ENCODE measurements at places on chromosomes 11 and 22. TPM values are rescaled to one million over a fixed set of nuclear protein-coding genes. Genes with fewer than 3 reads are reported as not detected.

- no peak for DNase-seq
Observed at GRCh38 chr11:46850829-46851380, 4.8 kb upstream of the CKAP5 start.

DNA sequence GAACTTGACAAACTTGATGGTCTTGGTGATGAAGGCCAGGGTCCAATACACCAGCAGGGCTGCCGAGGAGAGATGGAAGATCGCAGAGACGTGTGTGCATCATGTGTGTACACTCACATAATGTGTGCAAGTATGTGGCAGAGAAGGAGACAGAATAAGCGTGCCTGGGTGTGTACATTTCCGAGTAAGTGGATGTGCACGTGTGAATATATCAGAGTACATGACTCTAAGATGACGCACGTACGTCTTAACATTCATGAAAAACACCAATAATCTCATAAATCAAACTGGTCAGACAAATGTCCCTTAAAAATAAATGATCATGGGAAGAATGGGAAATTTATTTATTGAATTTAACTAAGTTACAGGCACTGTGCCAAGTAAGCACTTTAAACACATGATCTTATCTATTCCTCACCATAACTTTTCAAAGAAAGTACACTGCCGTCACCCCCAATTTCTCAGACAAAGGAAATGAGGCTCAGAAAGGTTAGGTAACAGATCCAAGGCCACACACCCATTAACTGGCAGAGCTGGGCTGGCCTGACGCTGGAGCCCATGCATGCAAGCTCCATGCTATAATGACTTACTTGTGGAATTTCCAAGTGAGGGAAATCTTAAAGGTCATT, 13.0 kb downstream of the ABCC8 start:
- no peak for DNase-seq

- no peak for DNase-seq
Observed at GRCh38 chr11:128695539-128696221, 1.8 kb downstream of the FLI1 start.

DNA sequence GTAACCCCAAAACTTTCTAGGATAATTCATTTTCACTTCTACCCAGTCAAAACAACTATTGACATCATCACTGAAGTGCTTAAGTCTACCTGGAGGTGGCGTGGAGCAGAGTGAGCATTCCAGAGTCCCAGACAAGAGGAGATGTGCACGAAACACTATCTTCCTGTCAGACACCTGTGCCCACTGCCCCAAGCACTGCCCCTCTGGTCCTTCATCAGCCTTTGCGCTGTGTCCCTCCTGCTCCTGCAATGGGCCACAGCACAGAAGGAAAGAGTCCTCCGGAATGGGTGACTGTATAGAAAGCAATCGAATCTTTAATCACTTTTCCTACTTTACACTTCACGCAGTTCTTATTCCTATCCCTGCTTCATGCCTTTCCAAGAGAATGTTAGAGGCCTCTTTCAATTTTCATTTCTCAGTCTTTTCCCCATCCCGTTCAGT, 512 bp upstream of the GRIA4 start:
- no peak for DNase-seq

DNA sequence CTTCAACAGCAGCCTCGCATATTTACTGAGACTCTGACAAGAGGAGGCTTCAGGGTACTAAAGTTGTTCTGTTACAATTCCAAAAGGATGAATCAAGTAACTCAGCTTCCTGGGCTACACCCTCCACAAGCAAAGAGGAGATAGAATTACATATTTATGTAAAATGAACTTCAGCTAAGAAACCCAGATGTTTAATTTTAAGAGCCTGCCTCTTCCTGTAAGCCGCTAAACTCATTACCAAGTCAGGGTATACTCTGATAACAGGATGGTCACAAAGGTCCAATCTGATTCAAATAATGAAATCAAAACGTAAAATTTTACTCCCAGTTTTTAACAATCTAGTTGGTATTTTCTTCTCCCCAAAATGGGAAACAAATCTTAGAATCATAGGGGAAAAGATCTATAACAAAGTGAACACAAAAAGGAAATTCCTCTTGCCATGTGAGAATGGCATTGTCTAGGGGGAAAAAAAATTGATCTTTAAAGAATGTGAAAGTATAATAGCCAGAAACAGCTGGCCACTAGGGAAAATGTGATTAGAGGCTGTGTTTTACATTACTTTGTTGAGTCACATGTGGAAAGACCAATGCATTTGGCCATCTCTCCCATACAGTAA, 30.9 kb downstream of the CHEK2 start:
- no peak for DNase-seq

DNA sequence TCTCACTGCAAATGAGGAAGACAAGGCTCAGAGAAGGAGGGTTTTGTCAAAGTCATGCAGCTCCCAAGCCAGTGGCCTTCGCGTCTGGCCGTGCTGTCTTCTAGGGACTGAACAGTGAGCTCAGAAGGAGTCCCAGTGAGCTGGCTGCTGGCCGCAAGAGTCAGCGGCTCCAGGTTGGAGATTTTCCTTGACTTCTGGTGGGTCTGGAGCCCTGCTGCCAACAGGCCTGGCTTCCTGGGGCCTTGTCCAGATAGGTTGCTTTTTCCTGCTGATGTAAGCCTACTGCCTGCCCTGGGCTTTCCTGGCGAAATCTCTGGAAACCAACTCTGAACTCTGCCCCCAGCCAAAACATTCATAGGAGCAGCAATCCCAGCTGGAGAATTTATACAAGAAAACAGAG, 272.7 kb upstream of the CADM1 start:
- no peak for DNase-seq

GRCh38 chr11:104433751-104434150, 269.8 kb upstream of the PDGFD start:
- no peak for DNase-seq

DNA sequence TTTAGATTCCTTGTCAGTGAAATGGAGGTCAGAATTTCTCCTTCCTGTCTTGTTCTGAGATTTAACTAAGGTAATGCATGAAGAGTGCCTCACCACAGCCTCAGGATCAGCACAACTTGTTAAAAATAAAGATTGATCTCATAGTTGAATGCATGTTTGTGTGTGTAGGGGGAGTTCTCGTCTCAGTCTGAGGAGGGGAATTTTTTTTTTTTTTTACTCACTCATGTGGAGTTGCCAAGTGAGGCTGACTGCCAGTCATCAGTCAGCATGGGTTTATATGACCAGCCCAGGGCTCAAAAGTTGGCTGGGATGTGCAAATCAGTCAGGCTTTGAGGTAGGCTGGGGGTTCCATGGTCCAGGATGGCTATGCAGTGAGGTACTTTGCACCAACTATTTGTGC, 113.2 kb downstream of the FANCF start:
- DNase-seq, result no peak

GRCh38 chr22:39384750-39385480, 14.7 kb upstream of the TAB1 start:
- no peak for DNase-seq

GRCh38 chr11:107271425-107271824, 186.2 kb downstream of the CWF19L2 start:
- DNase-seq, result no peak

GRCh38 chr11:120024586-120024985, 113.3 kb downstream of the TRIM29 start:
- DNase-seq, result no peak

GRCh38 chr11:33787076-33787475, 12.8 kb upstream of the FBXO3 start:
- no peak for DNase-seq

DNA sequence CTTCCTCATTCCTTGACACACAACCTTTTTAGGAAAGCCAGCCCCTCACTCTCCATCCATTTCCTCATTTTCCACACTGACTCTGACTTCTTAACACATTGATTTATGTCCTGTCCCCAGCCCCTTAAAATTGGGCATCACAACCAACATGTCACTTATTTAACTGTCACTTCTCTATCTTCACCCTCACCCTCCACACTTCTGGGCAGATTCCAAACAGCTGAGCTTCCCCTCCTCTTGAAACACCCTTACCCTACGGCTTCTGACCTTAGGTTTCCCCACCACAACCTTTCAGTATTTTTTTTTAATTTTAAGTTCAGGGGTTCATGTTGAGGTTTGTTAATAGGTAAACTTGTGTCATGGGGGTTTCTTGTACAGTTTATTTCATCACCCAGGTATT, 696.3 kb downstream of the DLG2 start:
- DNase-seq, result no peak

GRCh38 chr11:11718511-11718910, 96.7 kb upstream of the GALNT18 start:
- DNase-seq, result no peak

GRCh38 chr11:67265633-67266448, 432 bp upstream of the GRK2 start:
- no peak for DNase-seq

DNA sequence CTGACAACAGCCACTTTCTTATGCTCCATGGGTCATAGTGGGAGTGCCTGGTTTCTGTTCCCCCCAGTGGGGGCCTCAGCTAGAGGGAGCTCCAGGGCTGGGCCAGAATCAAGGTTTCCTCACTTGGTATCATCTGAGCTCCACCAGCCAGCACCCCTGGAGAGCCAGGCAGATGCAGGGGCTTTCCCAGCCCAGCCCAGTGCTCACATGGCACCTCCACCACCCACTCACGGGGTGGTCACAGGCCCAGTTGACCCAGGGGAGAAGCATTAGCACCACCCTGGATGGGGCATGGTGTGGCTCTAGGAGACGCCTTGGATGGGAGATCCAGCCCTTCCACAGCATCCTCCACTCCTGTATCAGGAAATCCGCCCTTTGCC, 24.1 kb upstream of the WNT7B start:
- no peak for DNase-seq

DNA sequence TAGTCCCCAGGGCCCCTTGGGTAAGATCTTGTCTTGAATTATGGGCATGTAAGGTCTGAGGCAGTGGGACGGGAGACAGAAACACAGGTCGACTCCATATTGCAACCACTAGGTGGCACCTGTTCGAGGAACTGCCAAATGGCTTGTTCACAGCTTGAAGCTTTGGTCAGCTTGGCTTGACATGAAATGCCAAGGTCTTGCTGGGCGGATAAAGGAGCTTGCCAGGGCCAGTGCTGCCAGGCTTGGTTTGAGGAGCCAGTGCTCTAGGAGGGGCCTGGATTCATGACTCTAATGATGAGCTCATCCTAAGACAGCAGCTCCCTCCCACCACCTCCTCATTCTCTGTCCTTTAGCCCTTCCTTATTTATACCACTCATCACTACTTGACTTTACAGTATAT, 11.9 kb upstream of the NRIP3 start:
- DNase-seq, result peak; percentile 62

DNA sequence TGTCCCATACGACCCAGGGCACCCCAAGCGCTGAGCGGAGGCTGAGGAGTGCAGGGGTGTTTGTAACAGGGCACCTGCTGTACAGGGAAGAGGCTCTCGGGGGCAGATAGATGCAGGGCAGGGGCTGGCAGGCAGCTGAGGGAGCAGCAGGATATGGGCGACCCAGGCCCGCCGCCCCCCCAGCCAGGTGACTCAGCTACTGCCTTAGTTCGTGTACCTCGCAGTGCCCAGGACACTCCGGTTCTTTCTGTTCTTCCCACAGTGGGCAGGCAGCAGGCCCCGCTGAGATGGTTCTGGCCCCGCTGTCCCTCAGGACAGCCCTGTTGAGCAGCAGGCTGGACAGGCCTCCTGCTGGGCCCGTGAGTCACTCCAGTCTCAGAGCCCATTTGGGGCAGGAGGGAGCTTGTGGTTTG, 16.2 kb downstream of the PHLDA2 start:
- no peak for DNase-seq

DNA sequence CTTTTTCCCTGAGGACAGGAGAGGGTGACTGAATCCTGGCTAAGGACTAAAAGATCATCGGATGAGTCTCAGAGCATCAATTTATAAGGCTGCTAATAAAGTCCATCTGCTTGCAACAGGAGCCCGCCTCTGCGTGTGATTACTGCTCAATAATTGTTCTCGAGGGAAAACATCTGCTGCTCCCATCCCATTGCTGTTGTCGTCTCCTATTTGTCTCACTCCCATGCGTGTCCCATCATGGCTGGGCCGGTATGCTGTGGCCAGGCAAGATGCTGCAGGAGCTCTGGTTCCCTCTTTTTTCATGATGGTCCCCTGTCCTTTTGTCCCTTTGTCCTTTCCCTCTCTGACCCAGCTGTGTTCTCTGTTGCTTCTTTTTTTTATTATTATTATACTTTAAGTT, 121.2 kb downstream of the SPATA19 start:
- DNase-seq, result no peak

- DNase-seq, result no peak
Observed at GRCh38 chr11:121024989-121025388, 1.1 kb downstream of the TBCEL start.

DNA sequence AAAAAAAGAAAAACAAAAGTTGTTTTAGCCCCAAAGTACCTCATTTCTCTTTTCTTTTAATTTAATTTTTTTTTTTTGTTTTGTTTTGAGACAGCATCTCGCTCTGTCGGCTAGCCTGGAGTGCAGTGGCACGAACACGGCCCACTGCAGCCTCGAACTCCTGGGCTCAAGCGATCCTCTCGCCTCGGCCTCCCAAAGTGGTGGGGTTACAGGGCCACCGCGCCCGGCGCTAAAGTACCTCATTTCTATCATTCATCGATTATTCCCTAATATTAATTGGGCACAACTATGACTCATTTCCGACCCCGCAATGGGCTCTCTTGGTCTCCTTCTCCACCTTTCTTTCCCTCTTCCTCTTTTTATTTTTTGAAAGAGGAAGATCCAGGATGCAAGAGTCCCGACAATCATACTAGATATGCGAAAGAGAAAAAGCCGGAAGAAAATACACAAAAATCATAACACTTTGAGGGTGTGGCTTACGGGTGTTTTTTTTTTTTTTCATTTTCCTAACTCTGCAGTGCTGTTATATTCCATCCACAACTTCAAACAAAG, 475 bp upstream of the AIP start:
- DNase-seq, result no peak

- no peak for DNase-seq
Observed at GRCh38 chr11:64998690-64999431, 2.1 kb upstream of the BATF2 start.

DNA sequence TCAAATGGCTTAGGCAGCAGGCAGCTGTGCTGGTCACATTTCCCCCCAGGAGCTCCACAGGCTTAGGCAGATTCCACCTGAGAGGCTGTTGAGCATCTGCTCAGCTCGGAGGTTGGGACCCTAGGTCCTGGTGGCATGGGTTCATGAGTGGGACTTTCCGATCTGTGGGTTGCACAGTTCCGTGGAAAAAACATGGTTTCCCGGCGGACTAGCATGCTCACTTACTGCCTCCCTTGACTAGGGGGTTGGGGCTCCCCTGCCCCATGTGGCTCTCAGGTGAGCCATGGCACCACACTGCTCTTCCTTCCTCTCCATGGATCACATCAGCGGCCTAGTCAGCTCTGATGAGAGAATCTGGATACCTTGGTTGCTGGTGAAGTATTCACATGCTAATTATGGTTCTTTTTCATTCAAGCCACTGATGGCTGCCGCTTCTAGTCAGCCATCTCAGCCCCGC, 685.1 kb downstream of the METTL15 start:
- no peak for DNase-seq

DNA sequence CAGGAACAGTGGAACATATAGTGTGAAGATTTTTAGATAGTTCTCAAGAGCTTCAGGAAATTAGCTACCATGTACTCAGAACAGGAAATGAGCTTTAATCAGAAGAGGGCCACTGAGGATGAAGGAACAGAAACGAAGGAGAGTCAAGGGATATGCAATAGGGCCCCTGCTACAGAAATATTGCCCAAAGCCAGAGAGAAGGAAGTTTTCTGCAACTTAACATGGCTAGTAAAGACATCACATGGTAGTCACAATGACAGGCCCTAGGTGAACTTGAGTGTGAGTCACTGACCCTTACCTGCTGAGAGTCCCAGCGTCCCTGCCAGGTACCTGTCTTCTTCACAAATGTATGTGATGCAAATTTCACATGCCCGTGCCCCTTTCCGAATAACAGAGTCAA, 25.2 kb upstream of the CARD16 start:
- no peak for DNase-seq

The SLC3A2 gene
- 29.9 TPM for polyA plus RNA-seq

The MYRF gene
- 0.94 TPM for polyA plus RNA-seq

The CHORDC1 gene
- polyA plus RNA-seq, result 38.4 TPM
